ENCODE measurements at places on chromosomes 12 and 14.

GRCh38 chr14:90109858-90110257, 48.1 kb downstream of the KCNK13 start:
- peak; percentile 18 for DNase-seq

- no peak for DNase-seq
Measured at GRCh38 chr14:51901475-51902024, 41.1 kb downstream of the GNG2 start.

GRCh38 chr14:69711881-69712560, 54.9 kb upstream of the SRSF5 start:
- DNase-seq: no peak

DNA sequence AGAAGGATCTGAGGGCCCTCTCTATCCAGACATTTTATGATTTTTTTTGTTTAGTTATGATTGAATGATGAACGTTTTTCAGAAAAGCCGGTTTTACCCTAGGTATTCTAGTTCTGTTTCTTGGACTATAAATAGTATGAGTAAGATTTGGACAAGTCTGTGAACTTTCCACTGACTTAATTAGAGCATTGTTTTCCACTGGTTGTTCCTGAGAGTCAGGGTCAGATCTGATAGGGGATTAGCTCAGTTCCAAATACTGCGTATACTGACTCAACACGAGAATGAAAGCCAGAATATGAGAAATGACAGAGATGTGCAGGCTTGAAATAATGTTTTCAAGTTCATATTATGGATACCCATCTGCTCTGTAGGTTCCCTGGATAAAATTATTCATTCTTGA, 361.6 kb downstream of the AEBP2 start:
- DNase-seq: no peak

DNA sequence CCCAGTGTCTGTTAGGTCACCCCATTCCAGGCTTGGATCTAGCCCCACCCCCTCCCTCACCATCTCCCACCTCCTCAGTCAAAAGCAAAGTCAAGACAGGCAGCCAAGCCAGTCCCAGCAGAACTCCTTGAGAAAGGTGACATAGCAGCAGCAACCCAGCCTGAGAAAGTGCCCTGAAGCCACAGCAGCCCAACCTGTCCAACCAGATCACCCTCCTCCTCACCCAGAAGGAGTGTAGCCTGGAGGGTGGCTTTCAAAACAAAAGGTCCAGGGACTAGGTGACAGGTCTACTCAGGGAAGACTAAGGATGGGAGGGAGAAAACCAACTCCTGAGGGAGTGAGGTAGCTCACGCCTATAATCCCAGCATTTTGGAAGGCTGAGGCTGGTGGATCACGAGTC, 5.2 kb downstream of the RAB15 start:
- no peak for DNase-seq

GRCh38 chr14:53840444-53840843, 116.2 kb downstream of the BMP4 start:
- DNase-seq: no peak

DNA sequence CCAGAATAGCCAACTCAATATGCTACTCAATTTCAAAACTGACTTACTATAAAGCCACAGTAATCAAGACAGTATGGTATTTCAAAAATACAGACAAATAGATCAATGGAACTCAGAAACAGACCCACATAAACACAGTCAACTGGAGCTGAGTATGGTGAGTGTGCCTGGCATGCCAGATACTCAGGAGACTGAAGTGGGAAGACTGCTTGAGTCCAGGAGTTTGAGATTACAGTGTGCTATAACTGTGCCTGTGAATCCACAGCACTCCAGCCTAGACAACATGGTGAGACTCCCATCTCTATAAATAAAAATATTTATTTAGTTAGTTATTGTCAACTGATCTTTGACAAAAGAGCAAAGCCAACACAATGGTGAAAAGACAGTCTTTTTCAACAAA, 81.8 kb downstream of the NUMB start:
- no peak for DNase-seq

DNA sequence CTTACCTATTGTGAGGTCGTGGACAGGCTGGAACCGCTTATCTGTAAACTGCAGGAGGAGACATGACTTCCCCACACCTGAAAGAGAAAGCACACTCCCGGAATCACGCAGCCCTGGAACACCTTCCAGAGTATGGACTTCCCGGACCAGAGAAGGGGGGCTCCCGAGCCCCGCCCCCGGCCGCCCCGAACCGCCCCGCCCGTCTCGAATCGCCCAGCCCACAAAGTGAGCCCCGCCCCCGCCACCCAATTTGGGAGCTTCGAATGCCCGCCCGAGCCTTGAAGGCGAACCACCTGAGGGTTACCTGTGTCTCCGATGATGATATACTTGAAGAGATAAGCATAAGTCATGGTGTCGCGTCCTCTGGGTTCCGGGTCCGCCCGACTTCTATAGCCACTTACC, 235 bp downstream of the RAB2B start:
- peak; percentile 71 for DNase-seq

- no peak for DNase-seq
Measured at GRCh38 chr14:91321131-91321530, 76.6 kb upstream of the GPR68 start.

- DNase-seq: no peak
Measured at GRCh38 chr12:96236221-96236822, 42.1 kb downstream of the ELK3 start.

- no peak for DNase-seq
Measured at GRCh38 chr14:89775151-89775550, 179.4 kb downstream of the EFCAB11 start.

DNA sequence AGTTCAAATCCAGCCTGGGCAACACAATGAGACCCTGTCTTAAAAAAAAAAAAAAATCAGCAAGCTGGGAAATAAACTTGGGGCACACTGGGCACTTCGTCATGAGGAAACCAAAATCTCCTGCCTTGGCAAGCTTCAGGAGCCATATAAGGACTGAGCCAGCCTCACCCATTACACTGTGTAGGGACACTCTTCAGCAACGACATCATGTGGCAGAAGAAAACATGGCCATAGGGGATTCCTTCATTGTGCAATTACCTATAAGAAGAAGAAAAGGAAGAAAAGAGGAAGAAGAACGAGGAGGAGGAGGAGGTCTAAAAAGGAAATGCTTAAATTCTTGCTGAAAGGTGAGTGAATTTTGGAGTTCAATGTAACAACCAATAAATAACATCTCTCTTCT, 26.1 kb upstream of the IFNG start:
- no peak for DNase-seq

DNA sequence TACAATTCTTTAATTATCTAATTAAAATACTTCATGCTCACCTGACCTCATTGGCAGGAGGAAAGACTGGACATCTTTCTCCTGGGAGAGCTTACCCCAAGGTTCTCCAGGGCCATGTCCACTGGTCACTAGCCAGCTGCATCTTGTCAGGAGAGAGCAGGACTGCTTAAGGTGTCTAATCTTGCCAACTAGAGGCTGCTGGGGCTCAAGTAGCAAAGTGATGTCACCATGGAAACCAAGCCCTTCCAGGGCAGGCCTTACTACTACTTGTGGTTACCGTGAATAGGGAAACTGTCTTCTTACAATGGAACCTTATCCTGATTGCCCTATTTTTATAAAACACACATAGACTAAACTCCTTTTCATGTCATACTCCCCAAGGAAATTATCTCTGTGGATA, 376.4 kb downstream of the SNAPC1 start:
- no peak for DNase-seq

GRCh38 chr12:104486943-104487819, 30.4 kb downstream of the CHST11 start:
- DNase-seq: no peak

DNA sequence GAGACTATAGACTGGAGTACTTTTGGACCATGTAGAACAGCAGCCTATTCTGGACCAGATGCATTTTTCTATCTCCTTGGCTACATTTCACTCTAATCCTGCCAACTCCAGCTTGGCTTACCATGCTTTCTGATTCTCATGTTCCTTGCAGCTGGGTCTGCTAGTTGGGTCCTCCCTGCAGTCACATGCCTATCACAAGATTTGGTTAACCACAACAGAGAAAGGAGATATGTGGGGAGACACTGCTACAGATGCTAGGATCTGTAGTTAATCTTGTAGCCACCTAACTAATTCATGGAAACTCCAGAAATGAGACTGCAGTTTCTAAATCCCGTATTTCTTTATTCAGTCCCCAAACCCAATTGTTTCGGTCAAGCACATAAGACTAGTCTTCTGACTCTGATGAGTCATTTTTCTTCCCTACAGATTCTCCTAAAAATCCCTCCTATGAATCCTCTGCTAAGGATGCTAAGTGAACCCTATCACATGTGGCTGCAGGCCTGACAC, 410.6 kb downstream of the DAD1 start:
- DNase-seq: no peak

DNA sequence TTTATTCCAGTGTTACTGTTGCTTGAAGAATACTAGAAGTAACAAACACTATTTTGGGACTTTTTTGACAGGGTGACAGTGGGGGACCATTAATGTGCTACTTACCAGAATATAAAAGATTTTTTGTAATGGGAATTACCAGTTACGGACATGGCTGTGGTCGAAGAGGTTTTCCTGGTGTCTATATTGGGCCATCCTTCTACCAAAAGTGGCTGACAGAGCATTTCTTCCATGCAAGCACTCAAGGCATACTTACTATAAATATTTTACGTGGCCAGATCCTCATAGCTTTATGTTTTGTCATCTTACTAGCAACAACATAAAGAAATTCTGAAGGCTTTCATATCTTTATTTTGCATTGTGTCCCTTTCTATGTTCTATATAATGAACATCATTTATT, 44.5 kb downstream of the TMPRSS12 start:
- no peak for DNase-seq

GRCh38 chr14:91723501-91723900, 8.4 kb downstream of the CATSPERB start:
- DNase-seq: no peak

DNA sequence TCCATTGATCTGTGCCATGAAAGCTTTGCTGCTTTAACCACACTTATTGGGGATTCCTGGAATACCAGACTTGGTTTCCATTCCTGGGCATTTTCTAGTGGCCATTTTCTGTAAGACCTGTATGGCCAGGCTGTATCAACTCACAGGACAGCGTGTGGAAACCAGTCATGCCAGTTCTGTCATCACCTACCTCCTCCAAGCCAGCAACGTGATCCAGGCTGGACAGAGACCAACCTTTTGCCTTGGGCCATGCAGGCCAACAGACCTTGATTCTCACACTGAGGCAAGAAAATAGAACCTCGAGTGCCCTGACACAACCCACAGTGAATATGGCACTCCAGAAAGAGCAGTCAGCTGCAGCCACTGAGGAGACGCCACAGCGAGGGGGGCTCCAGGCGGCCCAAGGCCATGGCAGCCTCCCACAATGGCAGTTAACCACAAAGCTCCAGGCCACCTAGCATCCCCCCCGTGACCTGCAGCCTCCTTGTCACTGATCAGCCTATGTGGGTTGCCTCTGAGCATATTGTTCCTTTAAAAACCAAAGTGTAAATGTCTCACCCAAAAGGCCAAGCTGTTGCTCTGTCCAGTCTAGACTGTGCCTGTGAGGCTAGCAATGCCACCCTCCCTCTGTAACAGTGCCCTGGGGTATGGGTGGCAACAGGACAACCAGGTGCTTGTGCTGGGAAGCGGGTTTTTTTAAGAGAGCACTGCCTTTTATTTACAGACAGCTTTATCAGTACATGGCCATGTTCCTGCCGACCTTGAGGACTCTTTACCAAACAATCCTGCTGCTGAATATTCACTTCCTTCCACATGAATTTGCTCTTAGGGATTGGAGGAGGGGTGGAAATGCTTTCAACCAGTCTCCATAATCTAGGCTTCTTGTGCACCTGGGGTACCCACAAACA, 168.7 kb upstream of the HIF1A start:
- DNase-seq: no peak

- no peak for DNase-seq
Measured at GRCh38 chr14:75295061-75295461, 16.4 kb downstream of the FOS start.

- no peak for DNase-seq
Measured at GRCh38 chr14:89669193-89669592, 252.2 kb upstream of the FOXN3 start.

GRCh38 chr14:31926123-31926522, 151.0 kb upstream of the ARHGAP5 start:
- no peak for DNase-seq

DNA sequence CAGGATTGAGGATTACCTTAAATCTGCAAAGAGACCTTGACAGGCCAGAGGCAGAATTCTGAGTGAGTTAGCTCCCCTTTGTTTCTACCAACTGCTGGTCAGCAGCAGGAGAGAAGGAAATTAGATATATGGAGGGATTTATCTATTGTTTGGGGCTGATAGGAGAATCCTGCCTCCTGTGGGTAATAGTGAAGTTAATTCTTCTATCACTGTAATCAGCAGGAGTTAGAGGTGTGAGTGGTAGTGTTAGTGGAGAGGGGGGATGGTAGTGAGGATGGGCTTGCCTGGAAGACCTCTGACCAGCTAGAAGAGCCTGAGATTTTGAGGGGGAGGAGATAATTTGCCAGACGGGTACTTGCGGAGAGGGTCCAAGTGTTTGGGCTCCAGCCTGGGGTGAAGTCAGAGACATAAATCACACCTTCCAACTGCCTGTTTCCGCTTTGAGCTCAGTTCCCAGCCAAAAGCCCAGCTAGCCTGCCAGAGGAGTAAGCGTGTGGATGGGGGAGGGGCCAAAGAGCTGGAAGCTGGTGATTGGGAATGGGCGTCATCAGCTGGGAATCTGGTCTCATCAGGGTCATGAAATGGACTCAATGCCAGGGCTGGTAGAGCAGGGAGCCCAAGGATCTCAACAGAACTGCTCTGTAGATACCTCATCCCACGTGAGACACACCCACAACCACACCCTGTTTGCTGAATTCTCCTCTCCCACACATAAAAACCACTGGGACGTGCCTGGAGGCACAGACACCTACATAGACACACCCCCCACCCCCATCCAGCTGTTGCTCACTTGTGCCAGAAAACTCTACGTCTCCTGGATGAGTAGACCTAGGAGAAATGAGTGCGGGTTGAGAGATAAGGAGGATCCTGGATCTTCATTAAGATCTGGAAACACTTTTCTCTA, 13.1 kb upstream of the ITGA5 start:
- DNase-seq: no peak

- no peak for DNase-seq
Measured at GRCh38 chr12:73225371-73225937, 953.3 kb downstream of the TRHDE start.

DNA sequence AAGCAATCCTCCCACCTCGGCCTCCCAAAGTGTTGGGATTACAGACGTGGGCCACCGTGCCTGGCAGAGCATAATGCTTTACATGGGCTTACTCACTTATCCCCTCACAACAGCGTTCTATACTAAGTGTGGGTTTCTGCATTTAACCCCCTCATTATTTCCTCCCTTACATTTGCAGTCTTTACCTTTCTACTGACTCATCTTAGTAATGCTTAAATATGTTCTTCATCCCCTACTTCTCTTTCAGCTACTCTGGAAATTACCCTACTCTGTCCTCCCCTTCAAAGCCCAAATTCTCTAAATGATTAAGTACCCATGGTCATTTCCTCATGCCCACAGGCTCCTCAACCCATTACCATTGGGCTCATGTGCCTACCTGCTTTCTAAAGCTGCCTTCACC, 40.7 kb downstream of the NKX2-1 start:
- no peak for DNase-seq

- no peak for DNase-seq
Measured at GRCh38 chr14:59768855-59769375, 101.7 kb downstream of the RTN1 start.
